ENCODE measurements at places on chromosomes 1 and 21.

DNA sequence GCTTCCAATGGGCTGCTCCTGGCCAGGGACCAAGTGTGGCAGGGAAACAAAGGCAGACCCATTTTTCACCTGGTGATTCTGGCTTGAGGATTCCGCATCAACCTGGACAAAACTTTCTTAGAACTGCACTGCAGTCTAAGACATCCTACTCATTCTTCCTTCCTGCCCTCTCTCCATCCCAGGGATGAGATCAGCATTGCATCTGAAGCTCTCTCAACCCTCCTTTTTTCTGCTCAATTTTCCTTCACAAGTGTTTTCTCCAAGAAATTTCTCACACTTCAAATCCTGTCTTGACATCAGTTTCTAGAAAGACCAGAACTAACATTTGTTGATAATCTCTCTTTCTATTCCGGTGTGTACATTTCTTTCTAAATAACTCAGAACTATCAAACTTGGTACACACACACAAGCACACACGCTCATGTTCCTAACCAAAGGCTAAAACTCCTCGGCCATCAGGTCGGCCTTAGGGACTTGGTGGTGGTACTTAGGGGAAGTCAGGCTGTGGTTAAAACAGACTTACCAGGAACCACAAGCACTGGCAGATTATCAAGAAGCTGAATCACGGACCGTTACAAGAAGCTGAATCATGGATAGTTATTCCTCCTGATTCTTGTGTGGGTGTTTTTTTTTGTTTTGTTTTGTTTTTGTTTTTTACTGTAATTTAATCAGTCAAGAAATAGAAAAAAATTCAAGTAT lies 21.0 kb upstream of the CXADR start:
- peak; percentile 71 for DNase-seq

DNA sequence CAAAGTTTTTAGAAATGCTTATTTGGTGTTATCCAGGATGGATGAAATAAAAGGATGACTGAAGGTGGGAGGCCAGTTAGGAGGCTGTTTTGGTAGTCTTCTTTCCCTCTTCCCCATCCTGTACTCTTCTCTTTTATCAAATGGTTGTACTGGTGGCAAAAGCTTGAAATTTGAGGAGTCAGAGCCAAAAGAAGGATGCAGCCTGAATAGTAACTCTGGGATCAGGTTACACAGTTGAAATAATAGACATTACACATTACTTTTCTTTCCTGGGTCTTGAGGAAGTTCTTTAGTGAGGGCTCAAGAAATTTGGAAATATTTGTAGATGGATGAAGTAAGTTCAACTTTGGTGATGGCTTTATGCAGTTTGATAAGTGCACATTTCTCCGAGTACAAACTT lies 108.6 kb downstream of the GPR52 start:
- DNase-seq = no peak

DNA sequence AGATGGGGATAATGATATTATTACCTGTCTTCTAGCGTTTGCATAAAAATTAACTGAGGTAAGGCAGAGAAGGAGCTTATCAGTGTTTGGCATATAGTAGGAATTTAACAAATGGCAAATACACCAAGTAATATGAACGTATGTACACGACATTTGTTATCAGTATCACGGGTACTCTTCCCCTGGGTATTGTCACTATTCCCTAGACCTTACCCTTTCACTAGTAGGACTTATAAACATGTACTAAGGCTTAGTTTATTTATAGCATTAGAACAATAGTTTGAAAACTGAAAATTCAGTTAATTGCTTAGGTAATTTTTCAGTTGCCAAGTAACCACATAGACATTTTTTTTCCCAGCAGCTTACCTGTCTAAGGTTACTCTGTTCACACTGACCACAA lies 187.0 kb downstream of the KCTD3 start:
- DNase-seq = no peak

DNA sequence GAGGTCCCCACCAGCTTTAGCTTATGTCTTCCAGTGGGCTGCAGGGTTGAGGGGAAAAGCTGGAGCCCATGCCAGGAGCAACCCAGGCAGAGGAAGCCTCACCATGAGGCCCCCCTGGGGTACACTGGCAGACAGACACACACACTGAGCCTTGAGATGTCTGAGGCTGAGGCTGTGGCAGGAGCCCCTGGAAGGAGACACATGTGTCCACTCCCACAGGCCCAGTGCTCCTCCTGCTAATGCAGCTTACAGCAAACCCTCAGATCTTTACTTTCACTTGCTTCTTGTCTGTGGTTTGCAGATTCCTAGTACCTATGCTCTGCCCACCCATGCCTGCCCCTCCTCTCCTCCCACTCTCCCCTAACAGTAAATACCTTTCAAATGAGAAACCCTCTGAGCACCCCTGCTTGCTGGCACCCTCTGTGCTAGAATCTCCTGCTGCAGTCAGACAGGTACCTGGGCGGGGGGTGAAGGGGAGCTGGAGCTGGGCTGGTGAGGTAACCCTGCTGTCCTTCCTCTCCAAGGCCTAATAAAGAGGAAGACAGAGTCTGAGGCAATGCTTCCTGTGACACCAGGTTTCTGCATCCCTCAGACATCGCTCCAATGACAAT lies 63.4 kb upstream of the NEK2 start:
- no peak for DNase-seq

GRCh38 chr1:172466795-172467407 lies 23.0 kb upstream of the PIGC start:
- no peak for DNase-seq

DNA sequence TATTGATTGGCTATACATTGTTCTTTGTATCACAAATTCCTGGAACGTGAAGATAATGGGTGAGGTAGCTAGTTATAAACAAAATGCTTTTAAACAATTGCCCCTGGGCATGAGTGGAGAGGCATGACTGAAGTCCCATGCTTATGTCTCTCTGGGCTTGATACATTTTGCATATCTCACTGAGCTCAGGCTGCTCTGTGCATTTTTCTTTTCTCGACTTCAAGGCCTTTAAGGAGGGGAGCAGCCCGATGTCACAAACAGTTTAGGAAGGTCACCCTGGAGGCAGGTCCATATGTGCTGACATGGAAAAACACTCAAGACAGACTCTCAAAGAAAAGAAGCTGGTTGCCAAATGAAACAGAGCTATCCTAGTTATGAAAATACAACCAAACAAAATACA lies 80.1 kb upstream of the PUM1 start:
- DNase-seq = no peak

- no peak for DNase-seq
Observed at GRCh38 chr1:242245255-242245654, 246.4 kb upstream of the MAP1LC3C start.

DNA sequence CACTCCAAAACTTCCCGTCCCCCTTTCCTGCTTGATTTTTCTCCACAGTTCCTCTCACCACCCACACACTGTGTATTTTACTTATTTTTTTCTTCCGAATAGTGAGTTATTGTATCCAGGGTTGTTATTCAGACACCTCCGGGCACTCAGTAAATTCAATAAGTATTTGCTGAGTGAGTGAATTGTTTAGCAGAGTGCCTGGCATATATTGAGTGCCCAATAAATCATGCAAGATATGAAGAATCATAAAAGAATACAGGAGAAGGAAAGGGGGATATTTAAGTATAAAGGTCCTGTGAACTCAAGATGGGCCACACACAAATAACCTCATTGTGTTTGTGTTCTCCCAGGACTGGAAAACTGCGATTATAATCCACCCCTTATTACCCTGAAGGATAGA lies 139.9 kb downstream of the GALNT2 start:
- DNase-seq = no peak

- no peak for DNase-seq
Observed at GRCh38 chr1:226157761-226158316, 28.7 kb downstream of the ACBD3 start.

GRCh38 chr1:38806090-38806489 lies 53.5 kb downstream of the RRAGC start:
- no peak for DNase-seq

DNA sequence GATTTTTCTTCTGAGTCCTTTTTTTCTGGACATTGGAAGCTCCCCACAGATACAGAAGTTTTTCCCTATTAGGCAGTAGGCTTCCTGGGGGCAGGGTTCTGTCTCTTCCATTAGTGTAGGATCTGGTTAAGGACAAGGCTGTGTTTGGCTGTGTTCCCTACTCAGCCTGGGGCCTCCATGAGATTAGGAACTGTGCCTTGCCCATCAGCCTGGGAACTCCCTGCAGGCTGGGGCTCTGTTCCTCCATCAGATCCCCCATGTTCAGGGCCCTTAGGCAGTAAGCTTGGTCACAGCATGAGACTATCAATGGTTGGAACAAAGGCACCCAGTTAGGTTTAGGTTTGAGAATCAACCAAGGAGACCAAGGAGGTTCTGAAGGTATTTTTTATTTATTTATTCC lies 22.7 kb downstream of the NAV1 start:
- no peak for DNase-seq

DNA sequence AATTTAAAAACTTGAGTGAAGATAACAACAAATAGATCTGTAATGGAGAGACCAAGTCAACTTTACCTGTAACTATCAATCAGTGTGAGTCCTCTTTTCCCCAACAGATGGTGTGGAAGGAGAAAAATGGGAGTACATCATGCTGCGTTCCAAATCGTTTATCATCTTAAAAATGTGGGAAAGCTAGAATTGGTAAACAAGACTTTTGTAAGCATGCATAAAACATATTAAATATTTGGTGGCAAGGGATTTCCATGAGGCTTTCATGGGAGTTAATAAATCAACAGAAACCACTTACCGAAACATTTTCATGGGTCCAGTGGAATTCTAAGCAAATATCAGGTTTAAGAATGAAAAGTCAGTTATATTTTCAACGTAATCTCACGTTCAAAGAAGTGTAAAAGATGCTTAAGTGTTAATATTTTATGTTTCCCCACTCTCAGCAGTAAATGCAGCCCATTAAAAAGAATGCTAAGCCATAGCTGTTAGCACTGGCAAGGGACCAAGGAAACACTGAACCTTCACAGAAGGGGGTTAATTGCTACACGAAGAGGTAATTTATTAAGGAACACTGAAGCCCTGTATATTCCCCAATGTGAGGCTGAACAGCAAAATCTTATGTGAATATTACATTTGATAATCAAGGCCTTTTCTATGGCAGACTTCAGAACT lies 117.0 kb downstream of the ZC3H11B start:
- no peak for DNase-seq

DNA sequence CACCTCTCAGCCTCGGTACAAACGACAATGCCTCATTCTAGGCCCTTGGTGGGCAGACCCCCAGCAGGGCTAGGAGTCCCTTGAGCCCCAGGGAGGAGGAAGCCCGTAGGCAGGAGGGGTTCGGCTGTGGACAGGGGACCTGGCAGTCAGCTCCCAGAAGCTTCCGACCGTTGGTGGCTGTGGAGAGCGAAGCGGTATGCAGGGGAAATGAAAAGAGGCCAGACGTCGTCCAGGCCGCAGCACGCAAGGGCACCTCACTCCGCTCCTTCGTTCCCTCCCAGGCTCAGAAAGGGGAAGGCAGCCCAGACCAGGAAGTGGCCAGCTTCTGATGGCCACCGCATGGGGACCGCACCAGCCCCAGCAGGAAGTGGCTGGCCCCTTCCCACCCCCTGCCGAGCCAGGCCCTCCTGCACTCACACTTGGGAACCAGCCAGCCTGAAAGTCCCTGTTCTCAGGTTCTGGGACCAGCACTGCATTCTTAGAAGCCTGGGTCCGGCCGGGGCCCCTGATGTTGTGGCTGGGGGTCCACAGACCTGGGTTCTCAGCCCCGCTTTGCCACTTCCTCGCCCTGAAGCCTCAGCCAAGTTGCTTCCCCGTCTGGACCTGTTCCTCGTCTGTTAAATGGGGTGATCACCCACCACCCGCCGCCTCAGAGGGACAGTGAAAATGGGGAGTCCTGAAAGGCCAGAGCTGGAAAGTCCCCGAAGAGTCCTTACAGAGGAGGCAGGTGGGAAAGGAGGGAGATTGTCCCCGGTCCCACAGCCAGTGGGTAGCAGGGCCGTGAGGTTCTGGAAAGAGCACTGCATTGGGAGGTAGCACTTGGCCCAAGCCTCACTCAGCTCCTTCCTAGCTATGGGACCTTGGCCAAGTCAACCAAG lies 104.0 kb upstream of the RUNX3 start:
- DNase-seq = no peak

- DNase-seq = no peak
Observed at GRCh38 chr1:206581571-206581981, 30.7 kb downstream of the EIF2D start.

DNA sequence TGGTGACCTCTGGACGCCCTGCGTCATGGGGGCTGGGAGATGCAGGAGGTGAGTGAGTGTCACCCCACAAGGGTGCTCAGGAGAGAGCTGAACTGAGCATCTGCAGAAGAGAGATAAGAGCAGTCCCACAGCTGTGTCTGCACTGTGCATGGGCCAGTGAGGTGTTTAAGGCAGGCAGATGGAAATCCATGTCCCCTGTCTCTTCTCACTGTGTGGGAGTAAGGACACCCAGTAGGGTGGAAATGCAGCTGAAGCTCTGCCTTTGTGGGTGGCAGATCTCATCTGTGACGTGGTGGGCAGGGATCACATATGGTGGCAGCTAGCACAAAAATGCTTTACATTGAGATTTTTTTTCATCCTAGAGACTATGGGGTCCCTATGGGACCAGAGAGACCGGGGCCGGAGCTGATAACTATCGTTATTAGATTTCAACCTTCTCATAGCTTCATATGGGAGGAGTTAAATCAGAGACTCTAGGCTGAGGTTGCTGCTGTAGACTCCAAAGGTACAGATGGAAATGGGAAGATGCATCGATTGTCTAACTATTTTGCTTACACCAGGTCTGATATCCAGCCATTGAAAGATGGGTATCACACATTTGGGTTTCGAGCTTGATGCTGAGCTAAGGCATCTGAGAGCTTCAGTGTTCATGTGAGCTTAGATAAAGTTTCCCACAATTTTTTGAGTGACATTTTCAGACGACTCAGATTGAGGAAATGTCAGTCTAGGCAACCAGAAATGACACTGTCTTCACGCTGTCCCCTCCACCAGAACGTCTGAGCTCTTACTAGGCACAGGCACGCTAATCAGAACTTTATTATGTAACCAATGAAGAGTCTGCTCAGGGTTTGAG lies 65.3 kb upstream of the PSEN2 start:
- no peak for DNase-seq

- peak; percentile 76 for DNase-seq
Observed at GRCh38 chr1:164786980-164787833, 228.2 kb downstream of the PBX1 start.

GRCh38 chr1:6163973-6164617 lies 16.0 kb downstream of the CHD5 start:
- DNase-seq = no peak

GRCh38 chr1:6967431-6968111 lies 182.3 kb downstream of the CAMTA1 start:
- DNase-seq = no peak

- DNase-seq = no peak
Observed at GRCh38 chr1:179017383-179018326, 8.0 kb upstream of the FAM20B start.

GRCh38 chr1:182392050-182393028 lies 749 bp upstream of the GLUL start:
- DNase-seq = peak; percentile 22

GRCh38 chr1:168260393-168260792 lies 20.3 kb upstream of the TBX19 start:
- DNase-seq = no peak

DNA sequence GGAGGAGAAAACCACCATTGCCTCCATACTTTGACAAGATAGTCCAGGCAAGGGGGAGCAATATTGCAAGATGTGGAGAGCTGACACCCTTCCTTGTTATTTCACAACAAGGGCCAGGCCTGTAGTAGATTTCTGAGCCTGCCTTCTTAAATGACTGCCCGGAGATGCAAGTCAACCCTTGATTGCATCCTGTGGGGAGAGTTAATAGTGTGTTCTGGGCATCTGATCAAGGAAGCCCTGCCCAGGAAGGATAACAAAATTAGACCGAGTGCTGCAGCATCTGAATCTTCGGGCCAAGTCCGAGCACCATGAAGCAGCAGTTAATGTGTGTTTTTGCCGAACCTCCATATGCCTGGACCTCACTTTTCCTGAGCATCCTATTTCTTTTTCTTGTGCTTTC lies 382.3 kb downstream of the PRDM2 start:
- no peak for DNase-seq

Measured in activated CD4-positive, alpha-beta T cell treated with anti-CD3 and anti-CD28 coated beads, Interleukin-2, Interleukin-6, amounts not matched to agents 100 ng/mL and 50 ng/mL, durations not matched to agents 16 hours and 8 hours (primary cell).